ENCODE measurements at places on chromosomes 2 and 18.

GRCh38 chr2:74939919-74940812, 18.3 kb upstream of the POLE4 start:
- no peaks in the 10 kb centered on the region for H3K36me3 ChIP-seq
- H3K27me3 ChIP-seq: peaks cover 6% of the 10 kb centered on the region
- peak overlapping the region; percentile 38 for H3K27ac ChIP-seq
- no peak for DNase-seq
- no peak overlapping the region for H3K4me3 ChIP-seq
- H3K4me1 ChIP-seq: no peaks in the 10 kb centered on the region

- peak; percentile 25 for DNase-seq
- no peak overlapping the region for H3K4me3 ChIP-seq
- H3K27me3 ChIP-seq: no peaks in the 10 kb centered on the region
- H3K4me1 ChIP-seq: peaks cover 22% of the 10 kb centered on the region
Observed at GRCh38 chr2:69375494-69376353, 11.3 kb downstream of the GFPT1 start.

DNA sequence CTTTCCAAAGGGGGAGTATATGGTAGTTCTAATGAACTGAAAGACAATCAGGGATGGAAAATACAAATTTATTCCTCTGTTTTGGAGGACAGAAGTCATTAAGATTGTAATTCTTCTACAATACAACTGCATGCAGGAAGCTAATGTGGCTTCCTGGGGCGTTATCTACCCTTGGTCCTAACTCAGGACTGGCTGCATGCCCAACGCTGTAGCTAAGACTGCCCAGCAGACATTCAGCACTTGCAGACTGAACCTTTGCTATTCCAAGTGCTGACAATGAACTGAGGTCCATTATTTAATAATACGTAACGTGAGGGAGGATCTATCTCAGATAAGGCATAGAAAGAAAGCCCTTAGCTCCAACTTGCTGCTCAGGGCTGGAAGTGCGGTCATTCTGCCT, 53.2 kb downstream of the ZAP70 start:
- DNase-seq: no peak
- H3K4me3 ChIP-seq: no peak overlapping the region

DNA sequence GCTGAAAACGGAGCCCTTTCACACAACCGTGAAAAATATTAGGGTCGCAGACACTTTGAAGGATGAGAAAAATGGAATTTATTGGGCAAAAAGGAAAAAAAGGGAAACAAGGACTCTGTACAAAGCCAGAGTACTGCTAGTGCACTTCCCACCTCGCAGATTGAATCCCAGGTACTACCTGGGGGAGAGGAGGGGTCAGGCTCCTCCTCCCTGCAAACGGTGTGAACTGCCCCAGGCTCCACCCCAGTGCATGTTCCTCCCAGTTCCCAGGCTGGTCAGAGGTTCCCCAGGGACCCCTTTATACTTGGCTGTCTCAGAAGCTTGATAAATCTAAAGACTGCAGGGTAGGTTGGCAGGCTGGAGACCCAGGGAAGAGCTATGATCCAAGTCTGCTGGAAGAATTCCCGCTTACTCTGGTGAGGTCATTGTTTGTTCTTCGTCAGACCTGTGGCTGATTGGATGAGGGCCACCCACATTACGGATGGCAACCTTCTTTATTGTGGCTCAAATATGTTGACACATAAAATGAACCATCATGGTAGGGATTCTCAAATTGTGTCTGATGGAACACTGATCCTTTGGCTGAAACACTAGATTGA, 290.4 kb upstream of the POU3F3 start:
- no peak overlapping the region for H3K27ac ChIP-seq
- H3K4me1 ChIP-seq: no peaks in the 10 kb centered on the region
- DNase-seq: no peak
- no peaks in the 10 kb centered on the region for H3K27me3 ChIP-seq
- H3K4me3 ChIP-seq: no peak overlapping the region

GRCh38 chr2:186518945-186519344, 32.9 kb downstream of the ZC3H15 start:
- no peak for DNase-seq
- H3K27ac ChIP-seq: no peak overlapping the region
- H3K36me3 ChIP-seq: peaks cover 28% of the 10 kb centered on the region
- H3K4me1 ChIP-seq: peaks cover 4% of the 10 kb centered on the region
- H3K4me3 ChIP-seq: no peak overlapping the region
- H3K27me3 ChIP-seq: no peaks in the 10 kb centered on the region

DNA sequence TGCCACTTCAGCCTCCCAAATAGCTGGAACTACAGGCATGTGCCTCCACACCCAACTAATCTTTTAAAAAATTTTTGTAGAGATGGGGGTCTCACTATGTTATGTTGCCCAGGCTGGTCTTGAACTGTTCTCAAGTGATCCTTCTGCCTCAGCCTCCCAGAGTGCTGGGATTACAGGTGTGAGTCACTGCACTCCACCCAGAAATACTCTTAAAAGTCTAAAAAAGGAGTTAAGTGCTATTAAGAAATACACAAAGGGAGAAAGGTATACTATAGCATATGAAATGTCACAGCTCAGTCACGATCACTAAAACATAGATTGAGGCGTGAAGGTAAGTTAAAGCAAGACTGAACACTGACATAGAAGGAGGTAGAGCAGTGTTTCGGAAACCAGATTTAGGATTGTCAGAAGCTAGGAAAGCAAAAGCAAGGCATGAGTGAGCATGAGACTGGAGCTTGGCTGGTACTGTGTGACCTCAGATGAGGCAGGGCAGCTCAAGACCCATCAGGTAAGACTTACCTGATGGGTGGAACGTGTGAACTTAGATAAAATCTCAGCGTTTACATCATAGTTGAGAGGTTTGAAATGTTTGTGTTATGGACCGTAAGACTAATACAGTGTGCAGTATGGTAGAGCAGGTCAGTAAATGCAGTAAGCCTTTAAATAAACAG, 9.2 kb downstream of the CCNYL1 start:
- DNase-seq: no peak
- H3K4me1 ChIP-seq: peaks cover 19% of the 10 kb centered on the region
- H3K27ac ChIP-seq: no peak overlapping the region
- no peaks in the 10 kb centered on the region for H3K27me3 ChIP-seq

- H3K4me1 ChIP-seq: no peaks in the 10 kb centered on the region
- no peak for DNase-seq
- peaks cover 28% of the 10 kb centered on the region for H3K27me3 ChIP-seq
Observed at GRCh38 chr2:73131807-73132206, 19.1 kb upstream of the RAB11FIP5 start.
